ENCODE measurements at places on chromosomes 3 and 15. TPM values are rescaled to one million over a fixed set of nuclear protein-coding genes. Genes with fewer than 3 reads are reported as not detected.

Gene TUBGCP5
- total RNA-seq = 17.0 TPM

Gene KY
- total RNA-seq = not detected

Gene SPINK8
- total RNA-seq = not detected

Gene PLSCR2
- total RNA-seq = not detected
